ENCODE measurements at places on chromosomes 3 and 15. TPM values are rescaled to one million over a fixed set of nuclear protein-coding genes. Genes with fewer than 3 reads are reported as not detected.

The CHST13 gene
- total RNA-seq, result not detected

DNA sequence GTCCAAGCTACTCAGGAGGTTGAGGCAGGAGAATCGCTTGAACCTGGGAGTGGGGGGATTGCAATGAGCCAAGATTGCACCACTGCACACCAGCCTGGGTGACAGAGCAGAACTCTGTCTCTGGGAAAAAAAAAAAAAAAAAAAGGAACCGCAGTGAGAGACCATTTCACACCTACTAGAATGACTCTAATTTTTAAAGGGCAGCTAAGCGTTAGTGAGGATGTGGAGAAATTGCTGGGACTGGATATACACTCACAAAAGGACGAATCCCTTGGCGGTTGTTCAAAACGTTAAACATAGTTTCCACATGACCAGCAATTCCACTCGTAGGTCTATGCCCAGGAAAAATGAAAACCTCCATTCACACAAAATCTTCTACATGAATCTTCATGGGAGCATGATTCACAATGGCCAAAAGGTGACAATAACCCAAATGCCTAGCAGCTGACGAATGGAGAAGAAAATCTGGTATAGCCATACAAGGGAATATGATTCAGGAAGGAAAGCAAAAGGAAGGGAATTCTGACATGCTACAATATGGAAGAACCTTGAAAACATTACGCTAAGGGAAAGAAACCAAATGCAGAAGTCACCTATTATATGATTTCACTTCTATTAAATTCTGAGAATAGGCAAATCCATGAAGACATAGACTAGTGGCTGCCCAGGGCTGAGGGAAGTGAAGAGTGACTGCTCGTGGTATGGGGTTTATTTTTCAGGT is 127.0 kb downstream of the CHSY1 start:
- peak; percentile 96 for DNase-seq

The FBXO22 gene
- 49.2 TPM for total RNA-seq

DNA sequence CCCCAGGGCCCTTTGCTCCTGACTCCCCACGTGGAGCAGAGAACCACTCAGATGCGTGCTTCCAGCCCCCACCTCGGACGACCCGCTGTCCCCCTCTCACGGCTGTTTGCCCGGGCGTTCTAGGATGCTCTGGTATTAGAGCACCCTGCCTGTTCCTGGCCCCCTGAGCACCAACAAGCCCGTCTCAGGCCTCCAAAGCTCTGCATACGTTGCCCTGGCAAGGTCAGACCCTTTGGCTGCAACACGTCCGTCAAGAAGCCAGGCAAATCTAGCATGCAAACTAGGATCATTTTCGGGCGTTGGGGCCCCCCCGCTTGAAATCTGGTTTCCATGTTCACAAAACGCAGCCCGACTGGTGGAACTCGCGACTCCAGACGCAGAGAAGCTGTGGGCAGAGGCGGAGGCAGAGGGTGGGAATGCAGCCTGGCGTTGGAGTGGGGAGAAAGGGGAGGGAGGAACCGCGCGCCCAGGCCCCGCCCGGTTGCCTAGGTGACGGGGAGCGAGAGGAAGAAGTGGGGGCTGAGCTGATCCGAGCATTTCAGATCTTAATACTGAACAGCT is 86.2 kb upstream of the PIAS1 start:
- peak; percentile 45 for DNase-seq

- DNase-seq, result no peak
Observed at GRCh38 chr15:28112962-28113361, 13.8 kb upstream of the OCA2 start.

The CTDSPL2 gene
- total RNA-seq, result 24.0 TPM

GRCh38 chr15:51313074-51313393 is 25.4 kb downstream of the CYP19A1 start:
- DNase-seq, result no peak

The SLC22A13 gene
- total RNA-seq, result 0.25 TPM

- no peak for DNase-seq
Observed at GRCh38 chr15:64151727-64152506, at the start of gene SNX22. SNX22 (plus strand) TSS chr15:64151731; CDS start chr15:64151776, 45 bp downstream.

DNA sequence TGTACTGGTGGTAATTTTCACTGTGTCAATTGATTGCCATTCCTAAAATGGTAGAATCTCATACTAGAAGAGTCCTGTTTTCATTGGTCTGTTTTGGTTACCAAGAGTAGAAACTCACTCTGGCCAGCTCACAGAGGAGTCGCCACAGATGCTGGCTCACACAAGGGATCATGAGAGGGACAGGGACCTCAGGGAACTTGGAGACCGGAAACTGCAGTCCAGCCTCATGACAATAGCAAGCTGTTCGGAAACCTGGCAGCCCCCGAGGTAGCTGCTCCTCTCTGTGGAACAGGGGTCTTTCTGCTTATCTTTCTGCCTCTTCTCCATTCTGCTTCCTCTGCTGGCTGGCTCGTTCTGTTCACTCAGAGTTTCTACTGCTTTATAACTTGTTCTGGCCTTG is 192.9 kb downstream of the PLCL2 start:
- no peak for DNase-seq

The CMTM8 gene
- not detected for total RNA-seq

DNA sequence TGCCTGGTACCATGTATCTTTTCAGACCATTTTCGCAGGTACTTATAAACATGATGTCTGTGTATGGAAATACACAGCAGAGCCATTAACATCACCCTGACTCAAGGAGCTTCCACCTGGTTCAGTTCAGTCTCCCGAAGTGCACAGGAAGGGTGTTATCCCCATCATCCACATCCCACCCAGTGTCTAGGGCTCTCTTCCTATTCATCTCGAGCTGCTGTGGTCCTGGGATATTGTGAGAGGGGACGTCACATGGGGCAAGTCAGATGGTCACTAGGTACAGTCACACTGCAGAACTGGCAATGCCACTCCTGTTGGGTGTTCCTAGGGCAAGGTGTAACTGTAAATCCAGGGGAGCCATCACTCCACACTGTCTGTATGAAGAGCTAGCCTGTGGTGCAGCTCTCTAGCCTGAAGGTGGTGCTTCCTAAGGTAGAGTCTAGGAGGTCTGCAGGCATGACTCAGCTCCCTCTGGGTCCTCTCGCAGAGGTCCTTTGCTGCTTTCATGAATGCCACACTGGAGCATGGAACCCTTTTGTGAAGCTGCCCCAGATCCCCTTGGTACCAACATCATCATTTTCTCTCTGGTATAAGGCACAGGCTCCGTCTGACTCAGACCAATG is 13.9 kb downstream of the ISLR2 start:
- DNase-seq, result no peak

The DPPA4 gene
- 1.4 TPM for total RNA-seq

The ITIH1 gene
- total RNA-seq, result not detected

The P2RY1 gene
- not detected for total RNA-seq

DNA sequence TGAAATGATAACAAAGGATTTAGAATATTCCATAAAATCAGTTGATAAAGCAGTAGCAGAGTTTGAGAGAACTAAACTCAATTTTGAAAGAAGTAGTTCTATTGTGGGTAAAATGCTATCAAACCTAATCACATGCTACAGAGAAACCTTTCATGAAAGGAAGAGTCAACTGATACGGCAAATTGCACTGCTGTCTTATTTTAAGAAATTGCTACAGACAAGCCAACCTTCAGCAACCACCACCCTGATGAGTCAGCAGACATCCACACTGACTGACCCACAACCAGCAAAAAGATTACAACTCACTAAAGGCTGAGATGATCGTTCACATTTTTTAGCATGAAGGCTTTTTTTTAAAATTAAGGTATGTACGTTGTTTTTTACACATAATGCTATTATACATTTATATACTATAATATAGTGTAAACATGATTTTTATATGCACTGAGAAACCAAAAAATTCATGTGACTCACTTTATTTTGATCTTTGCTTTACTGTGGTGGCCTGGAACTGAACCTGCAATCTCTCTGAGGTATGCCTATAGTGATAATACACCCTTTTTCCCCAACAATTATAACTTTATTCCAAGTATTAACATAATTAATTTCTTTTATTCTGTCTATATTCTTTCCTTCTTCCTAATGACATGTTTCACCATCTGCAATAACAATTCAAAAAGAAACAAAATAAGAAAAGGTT is 109.9 kb downstream of the TBC1D5 start:
- DNase-seq, result peak; percentile 65

GRCh38 chr3:110178965-110179364 is 841.6 kb upstream of the DPPA4 start:
- DNase-seq, result no peak

- DNase-seq, result peak; percentile 15
Observed at GRCh38 chr15:67303490-67304363, 49.1 kb downstream of the IQCH start.

The XIRP1 gene
- total RNA-seq, result not detected

DNA sequence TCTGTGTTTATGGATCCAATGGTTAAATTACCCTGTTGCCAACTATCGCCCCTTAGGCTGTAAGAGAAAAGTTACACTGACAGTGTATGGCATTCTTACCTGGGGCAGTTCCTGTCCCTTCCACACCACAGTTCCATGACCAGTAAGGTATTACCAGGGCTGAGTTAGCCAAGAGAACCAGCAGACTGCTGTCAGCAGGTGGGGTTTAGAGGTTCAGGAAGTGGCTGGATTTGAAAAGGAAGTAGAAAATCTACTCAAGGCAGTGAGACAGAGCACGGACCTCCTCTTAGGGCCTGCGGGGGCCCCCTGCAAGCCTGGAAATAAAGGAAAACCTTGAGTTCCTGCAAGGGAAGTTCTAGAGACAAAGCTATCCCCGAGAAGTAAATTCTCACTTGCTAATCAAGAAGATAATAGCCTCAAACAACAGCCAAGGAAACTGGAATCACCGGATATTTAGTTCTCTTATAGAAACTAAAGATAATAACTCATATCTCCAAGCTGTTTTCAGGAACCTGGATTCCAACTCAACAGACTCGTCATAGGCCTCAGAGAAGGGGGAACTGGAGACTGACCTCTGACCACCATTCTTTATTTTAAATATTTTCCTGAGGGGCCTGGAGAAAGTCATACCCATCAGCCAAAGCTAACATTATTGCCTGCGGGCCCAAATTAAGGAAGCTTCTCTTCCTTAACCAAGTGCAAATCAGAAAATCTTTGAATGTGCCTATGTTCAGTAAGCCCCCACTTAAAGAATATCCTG is 161.7 kb downstream of the ANXA2 start:
- no peak for DNase-seq

- DNase-seq, result no peak
Observed at GRCh38 chr3:163561151-163561550, 1517.1 kb downstream of the SI start.

The RTP4 gene
- not detected for total RNA-seq
